ENCODE measurements at places on chromosomes 2 and 18.

- no peak for DNase-seq
Measured at GRCh38 chr2:206023183-206023582, 62.8 kb downstream of the INO80D start.

- no peak for DNase-seq
Measured at GRCh38 chr18:59952283-59953007, 52.6 kb downstream of the PMAIP1 start.

DNA sequence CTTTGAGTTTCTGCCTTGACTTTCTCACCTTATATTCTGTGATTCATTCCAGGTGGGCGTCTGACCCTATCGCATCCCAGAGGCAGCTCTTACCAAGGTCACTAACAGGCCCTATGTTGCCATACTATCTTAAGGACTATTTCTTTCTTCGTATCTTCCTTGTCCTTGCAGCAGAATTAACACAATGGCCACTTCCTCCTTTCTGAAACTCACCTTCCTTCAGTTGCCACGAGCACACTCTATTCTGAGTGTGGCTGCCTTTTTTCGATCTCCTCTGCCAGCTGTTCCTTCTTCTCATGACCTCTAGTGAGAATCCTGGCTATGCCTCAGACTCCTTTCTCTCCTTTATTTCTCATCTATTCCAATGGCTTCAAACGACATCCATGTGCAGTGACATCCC lies 160.4 kb upstream of the CCDC195 start:
- no peak for DNase-seq

- no peak for DNase-seq
Measured at GRCh38 chr18:60027397-60027796, 127.6 kb downstream of the PMAIP1 start.

DNA sequence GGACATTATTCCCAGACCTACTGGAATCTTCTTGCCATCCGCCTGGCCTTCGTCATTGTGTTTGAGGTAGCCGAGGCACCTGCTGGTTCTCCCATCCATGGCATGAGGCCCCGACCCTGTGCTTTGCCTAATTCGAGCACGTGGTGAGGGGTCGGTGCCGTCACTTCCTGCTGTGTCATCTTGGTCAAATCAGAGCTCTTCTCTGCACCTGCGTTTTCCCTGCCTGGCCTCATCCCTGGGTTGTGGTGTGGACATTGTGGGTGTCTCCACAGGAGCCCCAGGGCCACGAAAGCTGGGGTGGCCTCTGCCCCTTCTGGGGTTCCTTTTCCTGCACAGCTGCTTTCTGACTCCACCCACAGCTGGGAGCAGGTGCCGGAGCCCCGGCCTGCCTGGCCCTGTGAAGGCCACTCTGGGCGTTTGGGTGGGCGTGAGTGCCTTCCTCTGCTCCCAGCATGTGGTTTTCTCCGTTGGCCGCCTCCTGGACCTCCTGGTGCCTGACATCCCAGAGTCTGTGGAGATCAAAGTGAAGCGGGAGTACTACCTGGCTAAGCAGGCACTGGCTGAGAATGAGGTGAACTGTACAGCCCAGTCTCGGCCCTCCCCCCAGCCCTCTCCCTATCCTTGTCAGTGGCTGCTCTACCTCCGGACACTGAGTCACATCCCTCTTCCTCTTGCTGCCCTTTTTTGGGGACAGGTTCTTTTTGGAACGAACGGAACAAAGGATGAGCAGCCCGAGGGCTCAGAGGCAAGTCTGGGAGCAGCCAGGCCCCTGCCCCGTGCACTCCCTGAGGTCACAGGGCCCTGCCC lies 34.9 kb downstream of the ANO7 start:
- no peak for DNase-seq
